HuH-7 (cell line): ENCODE measurements at places on chromosomes 2 and 18.

GRCh38 chr18:49861659-49862058 is 48.3 kb upstream of the ACAA2 start:
- DNase-seq: no peak

DNA sequence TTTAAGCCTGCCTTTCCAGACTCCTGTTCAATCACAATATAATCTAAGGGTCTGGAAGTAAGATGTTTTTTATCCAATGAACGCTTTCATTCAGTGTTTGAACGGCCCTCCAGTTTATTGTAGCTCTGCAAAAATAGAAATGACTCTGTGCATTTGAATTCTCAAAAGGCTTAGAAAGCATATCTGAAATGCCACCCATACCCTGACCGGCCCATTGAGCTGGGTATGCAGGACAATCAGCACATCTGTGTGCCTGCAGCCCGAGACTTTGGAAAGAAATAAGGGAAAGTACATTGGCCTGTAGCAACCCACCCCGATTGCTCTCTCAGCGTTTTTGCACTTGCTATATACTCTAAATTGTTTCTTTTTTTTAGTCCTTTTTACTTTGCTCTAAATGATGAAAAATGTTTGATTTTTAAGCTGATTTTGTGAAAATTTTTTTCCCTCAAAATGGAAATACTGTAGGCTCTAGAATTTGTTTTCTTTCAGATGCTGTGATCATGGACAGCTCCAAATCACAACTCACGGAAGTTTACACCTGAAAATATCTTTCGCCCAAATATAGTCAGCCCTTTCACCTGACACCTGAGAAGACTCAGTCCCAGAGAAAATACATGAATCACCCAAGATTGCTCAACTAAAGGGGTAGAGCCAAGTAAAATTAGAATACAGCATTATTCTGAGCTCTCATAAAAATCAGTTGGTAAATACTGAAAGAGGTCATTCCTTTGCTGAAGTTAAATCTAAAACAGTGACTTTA is 194.5 kb upstream of the SIX3 start:
- DNase-seq: no peak

DNA sequence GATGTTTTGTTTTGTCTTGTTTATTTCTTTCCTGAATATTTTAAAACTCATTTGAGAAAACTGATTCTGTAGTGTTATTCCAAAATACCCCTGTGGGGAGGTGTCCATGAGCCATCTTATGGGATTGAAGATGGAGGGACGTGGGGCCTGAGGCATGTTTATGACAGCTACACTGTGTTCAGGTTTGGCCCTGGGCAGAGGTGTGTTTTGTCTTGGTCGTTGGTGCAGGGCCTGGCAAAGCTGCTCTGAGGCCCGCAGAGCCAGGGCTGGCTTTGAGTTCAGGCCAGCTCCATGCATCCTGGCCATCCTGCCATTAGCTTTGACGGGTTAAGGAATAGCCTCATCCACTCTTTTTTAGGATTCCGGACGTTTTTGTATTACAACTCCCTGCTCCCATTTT is 68.9 kb downstream of the TMEM18 start:
- DNase-seq: no peak

DNA sequence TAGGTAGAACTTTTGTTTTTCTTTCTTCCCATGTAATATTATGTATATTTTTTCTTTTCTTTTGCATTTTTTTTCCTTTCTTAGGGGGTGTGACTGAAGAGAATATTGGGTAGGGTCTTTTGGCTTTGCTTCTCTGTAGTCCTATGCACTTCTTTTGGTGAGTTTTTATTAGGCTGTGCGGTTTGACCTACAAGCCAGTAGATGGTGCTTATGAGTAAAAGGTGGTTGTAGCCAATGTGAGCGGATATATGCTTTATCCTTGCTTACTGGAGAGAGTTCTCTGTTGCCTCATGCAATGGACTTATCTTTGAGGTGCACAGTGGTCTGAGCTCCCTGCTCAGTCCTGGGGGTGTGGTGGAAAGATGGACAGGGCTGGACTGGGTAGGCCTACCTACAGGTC is 52.7 kb downstream of the DSEL start:
- no peak for DNase-seq

GRCh38 chr2:240532031-240532775 is 25.6 kb downstream of the ANKMY1 start:
- DNase-seq: no peak
